ENCODE measurements at places on chromosomes 4 and X. TPM values are rescaled to one million over a fixed set of nuclear protein-coding genes. Genes with fewer than 3 reads are reported as not detected.

DNA sequence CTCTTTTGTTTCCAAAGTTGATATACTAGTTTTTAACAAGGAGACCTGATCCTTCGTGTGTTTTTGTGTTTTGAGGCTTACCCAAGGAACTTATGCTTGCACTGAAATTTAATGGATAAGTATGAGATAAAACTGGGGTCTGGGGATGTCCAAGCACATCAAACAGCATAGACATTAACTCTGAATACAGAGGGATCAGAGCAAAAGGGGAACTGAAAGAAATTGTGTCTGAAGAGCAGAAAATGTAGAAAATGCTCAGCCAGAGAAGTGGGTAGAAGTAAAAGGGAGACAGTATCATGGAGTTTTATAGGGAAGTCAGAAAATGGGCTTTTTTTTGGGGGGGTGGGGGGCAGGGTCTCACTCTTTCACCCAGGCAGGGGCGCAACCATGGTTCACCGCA lies 695.4 kb downstream of the ARAP2 start:
- H3K27me3 ChIP-seq = no peaks in the 10 kb centered on the region
- no peaks in the 10 kb centered on the region for H3K4me1 ChIP-seq
- H3K36me3 ChIP-seq = no peaks in the 10 kb centered on the region
- DNase-seq = no peak

DNA sequence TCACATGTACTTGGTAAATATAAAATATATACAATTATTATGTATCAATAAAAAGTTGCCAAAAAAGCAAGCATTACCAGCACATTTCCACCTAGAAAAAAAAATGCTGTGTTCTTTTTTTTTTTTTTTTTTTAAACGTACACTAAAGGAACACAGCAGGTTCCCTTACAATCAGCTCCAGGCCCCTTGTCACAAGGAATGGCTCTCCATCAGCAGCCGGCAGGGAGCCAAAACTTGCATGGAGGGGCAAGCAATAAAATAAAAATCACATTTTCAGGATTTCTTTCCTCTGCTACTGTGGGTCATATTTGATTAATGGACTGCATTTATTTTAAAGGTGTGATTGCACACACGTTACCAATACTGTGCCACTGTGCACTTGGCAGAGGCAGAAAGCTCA lies 460.3 kb downstream of the GPAT3 start:
- no peaks in the 10 kb centered on the region for H3K36me3 ChIP-seq
- H3K4me1 ChIP-seq = no peaks in the 10 kb centered on the region
- no peaks in the 10 kb centered on the region for H3K27me3 ChIP-seq
- DNase-seq = no peak
- H3K27ac ChIP-seq = no peak overlapping the region
- H3K4me3 ChIP-seq = no peak overlapping the region

GRCh38 chr4:1212546-1213335 lies 36.2 kb downstream of the CTBP1 start:
- no peak overlapping the region for H3K27ac ChIP-seq
- no peak overlapping the region for H3K4me3 ChIP-seq
- no peaks in the 10 kb centered on the region for H3K27me3 ChIP-seq
- no peak for DNase-seq
- peaks cover 17% of the 10 kb centered on the region for H3K4me1 ChIP-seq

DNA sequence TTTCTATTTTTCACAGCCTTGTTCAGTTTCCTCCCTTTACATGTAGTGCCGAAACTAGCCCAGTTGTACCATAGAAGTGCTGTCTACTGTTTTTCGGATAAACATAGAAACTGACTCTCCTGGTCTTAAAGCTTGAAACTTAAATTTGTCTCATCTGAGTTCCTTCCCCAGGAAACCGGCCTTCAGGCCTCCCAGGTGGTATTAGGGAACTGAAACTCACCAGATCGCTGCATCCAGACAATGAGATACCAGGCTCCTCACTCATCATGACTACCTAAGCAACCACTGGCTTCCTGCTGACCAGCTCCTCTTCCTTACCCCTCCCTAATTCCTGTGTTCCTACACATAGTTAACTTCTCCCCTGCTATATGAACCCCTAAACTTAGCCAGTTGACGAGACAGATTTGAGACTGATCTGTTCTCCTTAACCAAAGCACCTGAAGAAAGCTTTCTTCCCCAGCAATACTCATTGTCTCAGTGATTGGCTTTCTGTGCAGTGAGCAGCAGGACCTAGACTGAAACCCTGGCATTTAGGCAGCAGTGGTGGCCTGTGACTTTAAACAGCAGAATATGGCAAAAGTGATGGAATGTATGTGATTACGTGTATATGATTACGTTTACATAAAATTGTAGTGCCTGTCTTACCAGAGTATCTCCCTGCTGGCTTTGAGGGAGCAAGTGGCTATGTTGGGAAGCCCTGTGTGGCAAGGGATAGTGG lies 959.1 kb upstream of the LCORL start:
- H3K4me1 ChIP-seq = no peaks in the 10 kb centered on the region
- no peak overlapping the region for H3K4me3 ChIP-seq
- no peak for DNase-seq
- H3K27me3 ChIP-seq = no peaks in the 10 kb centered on the region
- H3K27ac ChIP-seq = no peak overlapping the region
- no peaks in the 10 kb centered on the region for H3K36me3 ChIP-seq

GRCh38 chrX:9899640-9900111 lies 67.5 kb upstream of the CLDN34 start:
- H3K36me3 ChIP-seq = no peaks in the 10 kb centered on the region
- peak; percentile 91 for DNase-seq
- H3K27ac ChIP-seq = peak overlapping the region; percentile 56
- H3K4me3 ChIP-seq = peak overlapping the region; percentile 18
- peaks cover 42% of the 10 kb centered on the region for H3K4me1 ChIP-seq

GRCh38 chr4:99894998-99895397 lies 771 bp upstream of the LAMTOR3 start:
- no peaks in the 10 kb centered on the region for H3K27me3 ChIP-seq
- DNase-seq = no peak
- peaks cover 5% of the 10 kb centered on the region for H3K4me1 ChIP-seq
- peaks cover 8% of the 10 kb centered on the region for H3K36me3 ChIP-seq
- no peak overlapping the region for H3K27ac ChIP-seq

DNA sequence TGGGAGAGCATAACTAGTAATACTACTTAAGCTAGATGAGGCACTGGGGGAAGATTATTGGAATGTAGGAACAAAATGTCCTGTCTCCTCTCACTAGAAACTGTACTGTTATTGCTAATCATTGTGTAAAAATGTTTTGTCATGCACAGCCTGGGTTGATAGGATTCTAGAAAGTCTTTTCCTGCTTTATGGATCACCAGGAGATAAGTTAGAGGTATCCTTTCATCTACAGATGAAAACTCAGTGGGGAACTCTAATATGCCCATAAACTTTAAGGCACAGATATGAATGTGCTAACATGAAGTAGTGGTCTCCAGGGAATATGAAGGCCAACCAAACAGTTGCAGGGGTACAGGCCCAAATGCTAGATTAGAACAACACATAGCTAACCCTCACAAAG lies 57.5 kb downstream of the SRPX start:
- no peaks in the 10 kb centered on the region for H3K4me1 ChIP-seq
- no peak overlapping the region for H3K4me3 ChIP-seq
- H3K36me3 ChIP-seq = peaks cover 4% of the 10 kb centered on the region

The AMTN gene
- total RNA-seq = not detected

The MECP2 gene
- total RNA-seq = 36.2 TPM

Data from astrocyte (in vitro differentiated cells and primary cell).